ENCODE measurements at places on chromosomes 4 and X.

DNA sequence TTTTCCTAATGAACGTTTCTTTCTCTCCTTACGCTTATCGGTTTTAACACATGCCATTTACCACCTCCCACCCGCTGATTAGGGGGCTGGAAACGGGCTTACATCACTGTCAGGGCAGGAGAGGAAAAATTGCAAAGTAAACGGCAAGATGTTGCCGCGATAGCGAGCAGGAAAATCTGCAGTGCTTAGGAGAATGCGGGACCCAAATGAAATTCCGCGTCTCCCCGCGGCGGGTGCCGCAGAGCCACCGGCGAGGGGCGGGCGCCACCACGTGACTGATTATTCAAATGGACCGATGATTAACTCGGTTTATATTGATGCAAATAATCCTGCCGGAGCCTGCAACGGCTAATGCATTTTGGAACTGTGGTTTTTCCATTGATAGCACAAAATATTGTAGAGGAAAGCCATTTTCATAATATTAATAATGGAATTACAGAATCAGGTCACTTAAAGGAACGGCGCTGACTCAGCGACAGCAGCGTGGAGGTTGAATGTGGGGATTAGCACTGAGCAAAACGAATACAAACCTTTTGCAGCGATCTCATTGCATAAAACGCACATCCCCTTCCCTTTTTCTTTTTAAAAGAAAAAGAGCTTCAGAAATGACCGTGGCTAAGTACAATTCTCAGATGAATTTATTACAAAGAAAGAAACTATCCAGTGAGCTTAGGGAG, 224.2 kb downstream of the STIM2 start:
- DNase-seq, result no peak

DNA sequence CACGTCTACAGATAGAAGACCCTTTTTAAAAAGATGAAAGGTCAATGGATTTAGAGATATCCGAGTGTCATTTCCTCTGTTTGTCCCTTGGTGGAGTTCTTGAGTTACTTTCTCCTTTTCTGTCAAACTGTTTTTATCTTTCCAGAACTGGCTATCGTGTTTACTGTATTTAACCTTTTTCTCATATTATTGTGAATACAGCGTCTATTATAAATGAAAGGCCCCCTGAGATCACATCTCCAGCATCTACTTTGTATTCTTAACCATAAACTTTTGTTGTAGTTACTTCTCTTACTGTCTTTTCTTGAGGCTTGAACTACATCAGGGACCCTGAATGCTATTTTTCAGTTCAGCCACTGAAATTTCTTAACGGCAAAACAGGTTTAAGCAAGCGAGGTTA, 4.0 kb upstream of the PCDH7 start:
- DNase-seq, result no peak

- DNase-seq, result peak; percentile 18
Measured at GRCh38 chr4:145098675-145099037, 545 bp downstream of the ABCE1 start.

- no peak for DNase-seq
Measured at GRCh38 chr4:117545039-117545438, 459.7 kb upstream of the TRAM1L1 start.

DNA sequence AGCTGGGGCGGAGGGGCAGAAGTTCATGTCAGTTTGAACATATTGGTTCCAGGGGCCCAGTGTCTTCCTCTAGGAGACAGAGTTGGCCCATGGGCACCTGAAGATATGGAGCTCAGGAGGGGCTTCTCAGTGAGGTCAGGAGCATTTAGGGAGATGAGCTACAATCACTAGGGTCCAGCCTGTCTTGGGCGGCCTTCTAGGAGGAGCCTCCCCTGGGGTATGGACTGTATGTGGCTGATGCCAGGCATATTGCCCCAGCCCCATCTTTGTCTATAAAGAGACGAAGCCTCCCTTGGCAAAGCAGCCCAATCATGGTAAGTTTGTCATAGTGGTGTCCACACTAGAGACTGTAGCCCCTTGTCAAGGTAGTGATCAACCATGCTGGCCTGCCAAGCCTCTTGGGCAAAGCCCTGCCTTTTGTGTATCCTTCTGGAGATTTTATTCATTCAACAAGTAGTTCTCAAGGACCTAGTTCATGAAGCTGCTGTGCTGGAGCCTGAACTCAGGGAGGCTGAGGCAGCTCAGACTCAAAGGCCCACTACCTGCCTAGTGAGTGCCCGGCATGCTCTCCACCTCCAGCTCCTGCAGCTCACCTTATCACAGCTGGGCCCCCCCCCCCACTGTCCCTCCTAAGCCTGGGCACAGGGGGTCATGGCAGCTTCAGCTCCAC, 5.4 kb upstream of the CNGA2 start:
- no peak for DNase-seq

DNA sequence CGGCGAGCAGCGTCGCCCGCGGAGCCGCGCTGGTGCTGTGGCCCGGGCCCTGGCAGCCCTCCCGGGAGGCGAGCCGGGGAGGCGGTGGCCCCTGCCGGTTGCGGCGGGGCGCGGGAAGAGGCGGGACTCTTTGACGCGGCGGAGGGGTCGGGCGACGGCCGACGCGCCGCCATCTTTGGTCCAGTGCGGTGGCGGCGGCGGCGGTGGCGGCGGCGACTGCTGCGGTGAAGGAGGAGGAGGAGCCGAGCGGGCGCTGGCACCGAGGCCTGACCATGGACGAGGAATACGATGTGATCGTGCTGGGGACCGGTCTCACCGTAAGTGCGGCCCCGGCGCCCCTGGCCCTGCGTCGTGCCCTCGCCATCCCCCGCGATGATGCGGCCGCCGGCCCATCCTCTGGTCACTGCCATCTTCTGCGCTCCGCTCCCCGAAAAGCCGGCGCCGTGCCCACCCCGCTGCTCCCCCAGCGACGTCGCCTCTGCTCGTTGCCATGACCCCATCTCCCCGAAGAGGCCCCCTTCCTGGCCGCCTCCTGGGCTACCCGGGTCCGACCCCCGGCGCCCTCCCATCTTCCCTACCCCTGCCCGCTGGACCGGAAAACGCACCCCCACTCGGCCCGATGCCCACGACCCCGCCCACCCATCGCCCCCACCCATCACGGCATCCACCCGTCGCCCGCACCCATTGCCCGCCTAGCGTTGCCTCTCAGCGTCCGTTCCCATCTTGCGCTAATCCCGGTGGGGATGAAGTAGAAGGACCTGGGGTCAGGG, at the start of gene GDI1:
Gene GDI1, plus strand, starts transcription at position 172 of the 770 bp plus-strand sequence. Its CDS starts 101 bp downstream, at position 273.
- peak; percentile 26 for DNase-seq

- no peak for DNase-seq
Measured at GRCh38 chr4:125398263-125399002, 83.7 kb downstream of the FAT4 start.

DNA sequence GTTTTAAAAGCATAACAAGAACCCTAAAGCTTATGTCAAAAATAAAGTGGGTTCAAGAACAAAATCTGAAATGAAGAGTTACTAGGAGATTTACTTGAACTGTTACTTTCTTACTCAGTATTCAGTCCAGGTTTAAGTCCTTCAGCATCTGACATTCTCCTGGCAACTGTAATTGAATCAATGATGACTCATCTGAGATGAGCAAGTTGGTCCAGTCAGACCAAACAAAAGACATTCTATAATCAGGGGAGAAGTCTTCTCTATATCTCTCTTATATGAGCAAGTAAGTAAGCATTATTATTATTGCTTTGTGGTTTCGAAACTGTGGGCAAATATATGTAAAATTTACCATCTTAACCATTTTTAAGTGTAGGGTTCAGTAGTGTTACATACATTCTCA, 34.6 kb downstream of the MAP9 start:
- no peak for DNase-seq

GRCh38 chr4:16705341-16705740, 193.1 kb downstream of the LDB2 start:
- no peak for DNase-seq

GRCh38 chr4:183328832-183329231, 6.6 kb upstream of the CLDN24 start:
- no peak for DNase-seq

DNA sequence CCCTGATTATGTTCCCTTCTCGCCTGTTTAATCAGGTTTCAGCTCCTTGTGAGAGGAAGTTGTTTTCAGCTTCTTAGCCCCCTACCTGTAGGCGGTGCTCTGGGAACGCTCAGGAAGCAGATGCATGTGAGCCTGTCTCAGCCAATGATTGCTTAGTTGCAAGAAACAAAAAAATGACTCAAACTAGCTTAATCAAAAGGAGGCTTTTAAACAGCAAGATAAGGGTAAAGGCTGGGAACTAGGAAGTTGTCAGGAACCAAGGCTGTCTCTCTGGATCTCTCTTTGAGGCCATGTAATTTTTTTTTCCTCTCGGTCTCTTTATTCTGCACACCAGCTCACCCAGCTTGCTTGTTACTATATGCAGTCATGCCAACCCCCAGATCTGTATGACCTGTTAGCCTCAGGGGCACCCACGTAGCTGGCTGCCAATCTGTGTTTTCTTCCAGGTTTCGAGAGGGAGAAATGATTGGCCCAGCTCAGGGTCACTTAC, 109.1 kb downstream of the PTTG2 start:
- DNase-seq, result no peak

DNA sequence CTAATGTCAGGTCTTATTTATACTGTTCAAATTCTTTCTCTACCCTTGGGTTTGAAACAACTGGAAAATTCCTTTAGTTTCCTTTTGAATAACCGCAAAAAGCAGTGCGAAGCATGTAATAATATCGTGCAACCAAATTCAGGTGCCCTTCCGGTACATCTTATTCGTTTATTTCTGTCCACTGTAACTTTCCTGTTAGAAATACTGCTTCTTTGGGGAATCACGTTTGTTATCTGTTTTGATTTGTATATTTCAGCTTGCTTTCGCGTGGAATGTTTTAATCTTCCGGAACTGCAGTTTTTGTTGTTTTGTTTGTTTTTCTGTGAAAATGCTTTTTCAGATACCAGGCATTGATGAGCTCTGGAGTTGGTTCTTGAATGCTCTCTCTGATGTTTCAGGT, 85.7 kb upstream of the HPRT1 start:
- DNase-seq, result no peak

GRCh38 chr4:151718984-151719955, 41.5 kb downstream of the GATB start:
- DNase-seq, result no peak

- DNase-seq, result no peak
Measured at GRCh38 chr4:67198727-67199126, 346.6 kb downstream of the CENPC start.

DNA sequence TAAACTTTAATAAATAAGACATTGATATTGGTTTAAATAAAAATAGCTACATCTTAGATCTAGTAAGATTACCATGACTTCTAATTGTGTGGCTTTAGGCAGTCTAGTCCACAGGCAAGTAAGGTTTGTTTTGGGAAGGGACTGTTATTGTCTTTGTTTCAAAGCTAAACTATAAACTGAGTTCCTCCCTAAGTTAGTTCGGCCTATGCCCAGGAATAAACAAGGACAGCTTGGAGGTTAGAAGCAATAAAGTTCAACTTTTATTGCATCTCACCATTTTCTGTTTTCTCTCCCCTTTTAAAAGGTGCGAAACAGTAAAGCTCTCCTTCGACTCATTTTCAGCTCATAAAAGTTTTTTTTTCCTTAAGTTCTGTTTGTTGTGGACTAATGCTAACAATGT, 70.4 kb upstream of the S100G start:
- DNase-seq, result no peak

GRCh38 chr4:11720292-11720691, 291.6 kb upstream of the HS3ST1 start:
- no peak for DNase-seq

DNA sequence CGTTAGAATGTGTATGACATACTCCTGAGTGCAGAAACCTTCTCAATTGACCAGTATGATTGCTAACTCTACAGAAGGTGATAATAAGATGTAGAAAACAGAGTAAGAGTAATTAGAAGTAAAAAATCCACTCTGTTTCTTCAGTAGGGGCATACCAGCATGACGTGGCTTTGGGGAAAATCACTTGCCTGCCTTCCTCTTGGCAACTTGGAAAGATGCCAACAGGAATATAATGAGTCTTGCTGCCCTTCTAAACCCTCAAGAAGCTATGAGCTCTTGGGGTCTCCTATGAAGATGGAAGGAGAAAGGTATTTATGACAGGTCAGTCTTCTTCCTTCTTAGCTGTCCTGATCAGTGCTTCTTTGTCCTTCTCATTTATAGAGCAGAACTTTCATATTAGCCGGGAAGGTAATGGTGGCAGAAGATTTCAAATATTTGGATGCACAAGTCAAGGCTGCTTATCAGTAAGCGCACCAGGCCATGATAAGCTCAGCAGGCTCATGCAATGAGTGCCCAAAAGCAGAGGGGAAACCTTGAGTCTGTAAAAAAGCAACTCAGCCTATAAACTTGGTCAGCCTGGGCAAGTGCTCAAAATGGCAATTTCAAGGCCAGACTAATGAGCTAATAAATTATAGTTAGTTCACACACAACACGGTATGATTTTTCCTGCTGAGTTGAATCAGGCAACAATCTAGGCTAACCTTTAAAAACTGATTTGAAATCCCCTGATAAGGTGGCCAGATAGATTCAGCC, 69.7 kb upstream of the PPARGC1A start:
- DNase-seq, result no peak

- no peak for DNase-seq
Measured at GRCh38 chrX:136667446-136668168, 19.6 kb downstream of the CD40LG start.

DNA sequence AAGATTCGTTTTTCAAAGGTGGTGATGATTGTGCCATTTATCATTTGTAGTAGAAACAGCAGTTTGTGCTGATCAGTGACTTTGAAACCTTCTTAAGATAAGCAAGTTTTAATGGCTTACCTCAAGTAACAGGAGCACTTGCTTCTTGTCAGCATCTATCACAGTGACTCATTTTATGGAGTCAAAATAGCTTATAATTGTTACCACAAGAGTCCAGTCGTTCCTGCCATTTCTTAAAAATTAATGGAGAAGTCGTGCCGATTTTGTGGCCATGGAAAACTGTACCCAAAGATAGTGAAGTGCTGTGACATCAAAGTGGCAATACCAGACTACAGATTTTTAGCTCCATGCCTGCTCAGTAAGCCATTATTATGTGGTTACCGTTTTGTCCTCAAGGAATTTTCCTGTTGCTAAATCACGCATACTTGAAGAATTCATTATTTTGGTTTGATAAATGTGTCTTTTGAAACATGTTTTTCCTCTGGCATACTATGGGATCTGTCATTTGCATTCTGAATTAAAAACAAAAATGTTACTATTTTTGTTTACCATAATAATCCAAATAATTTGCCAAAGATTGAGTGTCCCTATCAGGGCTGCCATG, 129.9 kb downstream of the CBR4 start:
- no peak for DNase-seq

DNA sequence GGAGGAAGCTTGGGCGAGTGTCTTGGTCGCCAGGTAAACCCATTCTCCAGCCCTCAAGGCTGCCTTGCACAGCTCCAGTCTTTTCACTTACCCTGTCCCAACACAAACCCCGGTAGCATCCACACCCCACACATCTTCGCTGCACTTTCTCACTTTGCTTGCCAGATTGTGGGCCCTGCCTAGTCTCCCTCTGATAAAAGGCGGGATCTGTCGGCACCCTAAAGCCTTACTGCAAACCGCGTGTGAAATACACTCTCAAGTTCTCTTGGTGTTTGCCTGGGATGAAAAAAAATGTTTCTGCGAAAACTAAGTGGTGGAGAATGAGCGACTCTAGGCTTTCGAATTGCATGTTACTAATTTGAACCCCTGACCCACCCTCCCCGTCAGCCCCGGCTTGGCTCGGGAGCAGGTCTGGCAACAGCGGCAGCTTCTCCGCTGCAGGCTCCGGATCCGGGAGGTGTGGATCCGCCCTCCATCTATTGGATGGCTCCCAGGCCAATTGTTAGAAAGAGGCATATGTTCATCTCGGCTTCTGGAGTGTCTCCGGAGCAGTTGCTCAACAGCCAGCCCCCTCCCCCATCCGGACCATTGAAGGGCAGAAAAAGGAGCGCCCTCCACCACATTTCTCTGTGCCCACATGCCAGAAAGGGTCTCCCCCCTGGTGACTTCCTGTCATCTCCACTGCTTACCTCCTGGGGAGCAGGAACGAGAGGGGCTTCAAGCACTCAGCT, 3.0 kb upstream of the CITED1 start:
- DNase-seq, result no peak

Data from stimulated activated CD8-positive, alpha-beta memory T cell treated with anti-CD3 and anti-CD28 coated beads, Interleukin-12 subunit alpha, Interleukin-12 subunit beta, amount 100 ng/mL, for 1 hour (primary cell).